ENCODE measurements at places on chromosomes 13 and 19. TPM values are rescaled to one million over a fixed set of nuclear protein-coding genes. Genes with fewer than 3 reads are reported as not detected.

The CLDN10 gene
- under 0.01 TPM for total RNA-seq

The POGLUT2 gene
- total RNA-seq = 23.3 TPM

The ZNF14 gene
- 5.3 TPM for total RNA-seq

The S1PR5 gene
- 0.13 TPM for total RNA-seq

The ERICH4 gene
- total RNA-seq = not detected

The ZNF20 gene
- total RNA-seq = 3.8 TPM

The F10 gene
- not detected for total RNA-seq

The OVOL3 gene
- not detected for total RNA-seq

The RNF17 gene
- not detected for total RNA-seq

The C1QTNF9 gene
- total RNA-seq = 0.06 TPM

The FFAR1 gene
- total RNA-seq = not detected

The ZNF460 gene
- 106 TPM for total RNA-seq

The COQ8B gene
- total RNA-seq = 23.5 TPM

The PRSS57 gene
- total RNA-seq = not detected

The NOVA2 gene
- total RNA-seq = 4.7 TPM

The ZNF221 gene
- 3.2 TPM for total RNA-seq

The MEIOSIN gene
- total RNA-seq = not detected

The HCST gene
- not detected for total RNA-seq

The PTGIR gene
- total RNA-seq = 0.06 TPM

The ALOX5AP gene
- not detected for total RNA-seq

The FAAP24 gene
- 1.6 TPM for total RNA-seq

The C19orf38 gene
- 0.16 TPM for total RNA-seq

The NLRP11 gene
- not detected for total RNA-seq

The NTF4 gene
- not detected for total RNA-seq

The CEBPG gene
- total RNA-seq = 23.2 TPM

The TMEM259 gene
- 71.6 TPM for total RNA-seq

The COMP gene
- total RNA-seq = not detected

The SYCN gene
- not detected for total RNA-seq

The TNNT1 gene
- 4.7 TPM for total RNA-seq

The PRKD2 gene
- 50.5 TPM for total RNA-seq

The ZNF850 gene
- total RNA-seq = 0.97 TPM

The ZIK1 gene
- 3.4 TPM for total RNA-seq

The BEST2 gene
- total RNA-seq = not detected

The IGFL2 gene
- not detected for total RNA-seq

The FGF22 gene
- total RNA-seq = not detected

The KCTD4 gene
- not detected for total RNA-seq

The ADM5 gene
- total RNA-seq = 0.63 TPM

The ZNF700 gene
- total RNA-seq = 5.0 TPM

The TMEM190 gene
- total RNA-seq = not detected

The KLK11 gene
- total RNA-seq = not detected

The FARP1 gene
- 6.6 TPM for total RNA-seq

The ZNF431 gene
- 5.0 TPM for total RNA-seq

The COL4A2 gene
- 3,915 TPM for total RNA-seq

The MAB21L1 gene
- total RNA-seq = not detected

The RTBDN gene
- not detected for total RNA-seq

The TUBB4A gene
- total RNA-seq = not detected

The ANKRD27 gene
- 25.4 TPM for total RNA-seq
